ENCODE measurements at places on chromosomes 1 and 21.

- no peak for DNase-seq
These were observed 27.0 kb upstream of the TMEM39B start for GRCh38 chr1:32045772-32046171.

DNA sequence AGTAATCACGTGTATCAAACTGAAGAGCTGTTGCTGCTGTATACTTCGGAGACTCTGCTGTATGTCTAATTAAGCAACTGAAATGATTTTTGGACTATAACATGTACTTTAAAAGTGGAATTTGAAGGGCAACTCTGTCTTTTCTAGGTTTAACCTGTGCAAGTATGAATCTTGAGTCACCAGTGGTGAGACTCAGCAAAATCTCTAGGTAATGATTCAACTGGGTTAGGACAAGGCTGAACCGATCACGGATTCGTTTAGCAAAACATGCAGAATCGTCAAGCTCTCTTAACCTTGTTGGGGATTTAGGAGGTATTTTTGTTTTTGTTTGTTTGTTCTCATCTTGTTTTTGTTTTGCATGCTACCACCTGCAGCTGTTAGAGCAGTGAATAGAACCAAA, 149.6 kb downstream of the CYYR1 start:
- DNase-seq = no peak

- DNase-seq = no peak
These were observed 65.4 kb downstream of the SGIP1 start for GRCh38 chr1:66599346-66599745.

- DNase-seq = no peak
These were observed 79.2 kb downstream of the AJAP1 start for GRCh38 chr1:4733446-4734177.

DNA sequence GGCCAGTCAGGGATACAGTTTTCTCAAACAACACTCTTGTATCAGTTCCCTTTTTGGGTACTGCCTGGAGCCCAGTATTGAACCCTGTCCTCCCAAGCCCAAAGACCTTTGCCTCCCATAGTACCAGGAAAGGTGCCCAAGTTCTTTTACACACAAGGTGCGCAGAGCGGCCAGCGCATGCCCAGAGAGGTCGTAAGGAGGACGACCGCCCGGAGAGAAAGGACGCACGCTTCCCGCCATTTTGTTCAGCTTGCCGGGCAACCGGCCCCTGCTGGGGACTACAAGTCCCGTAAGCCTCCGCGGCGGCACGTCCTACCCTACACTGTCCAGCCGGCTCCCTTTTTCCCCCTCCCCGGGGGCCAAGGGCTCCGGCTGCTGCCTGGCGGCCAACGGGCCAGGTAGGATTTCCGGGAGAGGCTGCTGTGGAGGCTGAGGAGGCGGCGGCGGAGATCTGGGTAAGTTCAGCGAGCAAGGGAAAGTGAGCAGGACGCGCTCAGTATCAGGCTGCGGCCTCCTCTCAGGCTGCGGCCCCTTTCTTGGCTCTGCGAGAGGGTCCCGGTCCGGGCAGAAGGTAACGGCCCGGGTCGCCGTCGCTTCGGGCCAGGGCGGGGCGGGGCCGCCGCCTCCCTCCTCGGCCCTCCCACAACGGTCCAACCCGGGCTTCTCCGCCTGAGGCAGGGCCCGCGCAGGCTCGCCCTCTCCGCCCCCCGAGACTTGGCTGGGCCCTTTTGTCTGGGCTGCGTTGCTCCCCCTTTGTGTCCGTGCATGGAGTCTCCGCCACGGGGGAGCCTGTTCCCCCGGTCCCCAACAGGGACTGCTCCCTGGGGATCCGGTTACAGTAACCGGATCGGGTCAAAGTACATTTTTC, at the start of gene PHACTR4:
TSS of gene PHACTR4 (plus strand) at position 370 of the 868 bp plus-strand sequence. CDS start 37,708 bp downstream, outside the sequence.
- DNase-seq = peak; percentile 81

DNA sequence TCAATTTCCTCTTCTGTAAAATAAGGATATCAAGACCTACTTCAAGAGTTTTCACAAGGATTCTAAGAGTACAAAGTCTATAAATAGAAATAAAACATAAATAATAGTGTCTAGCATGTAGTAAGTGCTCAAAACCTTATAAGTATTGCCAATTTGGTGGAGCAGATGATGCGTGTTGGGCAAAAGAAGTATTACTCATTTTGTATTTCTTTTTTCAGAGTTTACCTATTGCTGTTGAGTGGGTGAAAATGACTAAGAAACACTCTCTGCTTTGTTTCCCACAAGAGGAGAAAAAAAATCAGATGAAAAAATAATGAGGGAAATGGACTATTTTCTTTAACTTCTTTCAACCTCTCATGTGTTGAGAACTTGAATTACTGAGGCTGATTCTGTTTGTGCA, 103.3 kb upstream of the KCNK2 start:
- no peak for DNase-seq

DNA sequence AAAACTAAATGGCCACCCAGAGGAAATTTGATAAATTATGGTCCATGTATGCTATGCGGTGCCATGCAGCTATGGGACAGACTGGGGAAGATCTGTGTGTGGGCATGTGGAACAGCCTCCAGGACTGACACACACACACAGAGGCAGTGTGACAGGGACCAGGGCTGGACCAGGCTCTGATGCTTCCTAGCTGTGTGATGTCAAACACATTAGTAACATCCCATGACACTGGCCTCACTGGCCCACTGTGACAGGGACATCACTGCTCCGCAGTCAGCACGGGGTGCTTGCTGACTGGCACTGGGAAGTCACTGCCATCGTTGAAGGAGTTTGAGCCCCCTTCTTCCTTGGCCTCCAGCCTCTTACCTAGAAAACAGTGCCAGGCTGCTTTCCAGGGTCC, 13.9 kb downstream of the RAP1GAP start:
- no peak for DNase-seq

GRCh38 chr1:212208978-212209644, 76.1 kb upstream of the PPP2R5A start:
- DNase-seq = no peak

DNA sequence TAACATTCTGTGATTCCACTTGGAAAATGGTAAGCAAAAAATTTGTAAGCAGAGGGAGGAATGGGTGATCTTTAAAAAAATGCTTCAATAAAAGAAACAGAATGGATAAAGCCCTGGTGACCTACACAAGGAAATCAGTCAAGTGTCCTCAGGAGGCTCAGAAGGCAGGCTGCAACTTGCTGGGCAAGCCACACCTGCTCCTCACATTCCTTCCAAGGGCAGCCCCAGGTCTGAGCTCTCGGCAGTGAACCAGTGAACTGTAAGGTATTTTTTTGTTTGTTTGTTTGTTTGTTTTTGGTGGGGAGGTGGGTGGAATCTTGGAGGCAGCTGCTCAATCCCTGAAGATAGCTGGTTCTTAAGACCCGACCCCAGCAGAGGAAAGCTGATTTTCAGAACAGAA, 4.4 kb downstream of the TACSTD2 start:
- DNase-seq = no peak

- no peak for DNase-seq
These were observed 8.8 kb upstream of the TIAM1 start for GRCh38 chr21:31352836-31353235.

DNA sequence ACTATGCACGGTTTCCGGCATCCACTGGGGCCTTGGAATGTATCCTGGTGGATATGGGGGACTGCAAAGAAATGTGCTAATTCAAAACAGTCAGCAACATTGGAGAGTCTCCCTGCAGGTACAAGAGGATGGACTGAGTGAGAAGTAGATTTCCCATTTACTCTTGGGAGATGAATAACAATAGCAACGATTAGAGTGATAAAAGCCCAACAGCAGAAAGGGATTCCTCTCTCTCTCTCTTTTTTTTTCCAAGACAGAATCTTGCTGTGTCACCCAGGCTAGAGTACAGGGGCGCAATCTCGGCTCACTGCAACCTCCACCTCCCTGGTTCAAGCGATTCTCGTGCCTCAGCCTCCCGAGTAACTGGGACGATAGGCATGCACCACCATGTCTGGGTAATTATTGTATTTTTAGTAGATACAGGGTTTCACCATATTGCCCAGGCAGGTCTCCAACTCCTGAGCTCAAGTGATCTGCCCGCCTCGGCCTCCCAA, 5.0 kb upstream of the SHCBP1L start:
- DNase-seq = no peak

DNA sequence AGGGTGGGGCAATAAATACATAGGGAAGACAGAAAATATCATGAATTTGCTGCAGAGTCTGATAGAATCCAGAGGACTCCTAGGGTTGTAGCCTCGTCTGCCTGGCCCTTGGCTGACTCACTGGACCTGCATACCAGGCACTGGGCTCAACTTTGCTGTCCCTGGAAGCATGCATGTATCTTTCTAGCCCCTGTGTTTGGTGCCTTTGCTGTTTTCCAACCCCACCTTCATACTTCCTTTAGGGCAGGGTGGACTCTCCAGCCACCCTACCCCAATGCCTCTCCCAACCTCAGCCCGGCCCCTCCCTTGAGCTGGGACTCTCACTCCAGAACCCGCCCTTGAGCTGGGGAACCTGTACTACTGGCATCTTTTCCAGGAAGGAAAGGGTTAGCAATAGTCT, 1.2 kb downstream of the RAB25 start:
- DNase-seq = no peak
